ENCODE measurements at places on chromosomes 3 and 15.

- DNase-seq = no peak
Observed at GRCh38 chr3:143045639-143046038, 44.3 kb downstream of the U2SURP start.

GRCh38 chr3:121515313-121515712 lies 30.5 kb downstream of the POLQ start:
- no peak for DNase-seq

GRCh38 chr3:58837856-58838255 lies 171.3 kb upstream of the FAM3D start:
- no peak for DNase-seq

DNA sequence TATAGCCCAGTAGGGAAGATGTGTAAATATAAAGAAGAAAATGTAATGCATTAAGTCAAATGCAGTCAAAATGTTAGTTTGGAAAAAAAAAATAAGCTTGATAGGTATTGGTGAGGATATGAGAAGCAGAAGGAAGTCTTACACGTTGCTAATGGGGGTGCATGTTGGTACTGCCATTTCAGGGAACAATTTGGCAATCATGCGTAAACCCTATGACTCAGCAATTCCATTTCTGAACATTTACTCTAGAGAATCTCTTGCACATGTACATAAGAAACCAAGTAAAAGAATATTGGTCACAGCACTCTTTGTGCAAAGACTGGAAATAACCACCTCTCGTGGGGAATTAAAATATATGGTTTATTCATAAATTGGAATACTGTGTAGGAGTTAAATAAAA lies 35.5 kb upstream of the TIMP4 start:
- no peak for DNase-seq

DNA sequence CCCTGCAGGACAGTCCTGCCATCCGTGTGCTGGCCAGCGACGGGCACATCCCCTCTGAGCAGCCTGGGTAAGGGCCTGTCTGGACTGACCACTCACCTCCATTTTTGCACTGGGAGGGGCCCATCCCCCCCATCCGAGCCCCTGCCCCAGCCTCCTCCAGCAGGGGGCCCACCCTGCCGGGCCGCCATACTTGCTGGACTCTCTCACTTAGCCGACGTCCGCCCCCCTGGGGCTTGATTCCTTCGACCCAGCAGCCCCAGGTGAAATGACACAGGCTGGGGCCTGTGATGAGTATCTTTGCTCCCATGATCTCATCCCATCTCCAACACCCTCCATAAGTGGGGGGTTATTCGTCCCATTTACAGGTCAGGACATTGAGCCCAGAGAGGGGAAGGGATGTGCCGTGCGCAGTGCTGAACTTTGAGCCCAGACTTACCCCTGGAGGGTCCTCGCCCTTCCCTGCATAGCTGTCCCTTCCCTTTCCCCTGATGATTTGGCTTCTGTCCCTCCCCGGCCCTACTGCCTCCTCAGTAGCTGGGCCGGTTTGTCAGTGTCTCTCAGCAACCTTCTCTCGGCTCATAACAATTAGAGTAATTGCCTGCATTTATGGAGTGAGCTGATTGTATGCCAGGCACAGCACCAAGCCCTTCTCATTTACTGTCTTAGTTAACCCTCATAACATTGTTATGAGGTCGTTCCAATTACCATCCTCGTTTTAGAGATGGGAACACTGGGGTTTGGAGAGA lies 4.2 kb downstream of the LMAN1L start:
- no peak for DNase-seq

Measured in stimulated activated CD8-positive, alpha-beta memory T cell treated with anti-CD3 and anti-CD28 coated beads, Interleukin-4, amount 100 ng/mL, for 1 hour (primary cell).